ENCODE measurements at places on chromosomes 2 and 18. TPM values are rescaled to one million over a fixed set of nuclear protein-coding genes. Genes with fewer than 3 reads are reported as not detected.

GRCh38 chr2:40317046-40317445 lies 134.8 kb downstream of the SLC8A1 start:
- no peak for DNase-seq

GRCh38 chr2:54227798-54228197 lies 28.2 kb downstream of the TSPYL6 start:
- DNase-seq: no peak

- DNase-seq: no peak
These were observed 2.1 kb downstream of the GREB1 start for GRCh38 chr2:11535899-11536344.

Gene CFAP53
- 0.51 TPM for total RNA-seq

- no peak for DNase-seq
These were observed 88.5 kb downstream of the ICA1L start for GRCh38 chr2:202782940-202783558.

Gene EVX2
- not detected for total RNA-seq

GRCh38 chr2:67841711-67842110 lies 221.1 kb downstream of the C1D start:
- no peak for DNase-seq

GRCh38 chr2:172777431-172777830 lies 41.8 kb downstream of the RAPGEF4 start:
- DNase-seq: no peak

GRCh38 chr2:23900541-23901322 lies 26.2 kb downstream of the ATAD2B start:
- DNase-seq: no peak

- DNase-seq: no peak
These were observed 47.0 kb downstream of the CYP27C1 start for GRCh38 chr2:127173057-127173456.

DNA sequence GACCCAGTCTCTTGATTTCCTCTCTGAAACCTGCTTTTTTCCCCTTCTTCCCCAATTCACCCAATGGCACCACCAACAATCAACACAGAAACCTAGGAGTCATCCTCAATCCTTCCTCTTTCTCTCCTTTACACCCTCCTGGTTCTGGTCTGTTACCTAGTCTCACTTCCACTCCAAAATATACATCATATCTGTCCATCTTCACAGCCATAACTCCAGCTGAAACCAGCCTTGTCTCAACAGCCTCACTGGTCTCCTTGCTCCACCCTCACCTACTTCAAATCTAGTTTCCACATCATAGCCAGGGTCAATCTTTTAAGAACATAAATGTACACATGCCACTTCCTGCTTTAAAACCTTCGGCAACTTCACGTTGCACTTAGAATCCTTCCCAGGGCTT lies 11.8 kb upstream of the TWSG1 start:
- DNase-seq: no peak

Gene SCYGR4
- not detected for total RNA-seq

All from activated T-helper 2 cell treated with anti-CD3 and anti-CD28 coated beads, Interferon-gamma antibody, Interleukin-2, Interleukin-4, amounts not matched to agents 10 μg/mL and 5 μg/mL and 100 μg/mL, durations not matched to agents 14 hours and 24 hours and 36 hours (primary cell).